Stimulated activated CD8-positive, alpha-beta memory T cell treated with anti-CD3 and anti-CD28 coated beads, Interleukin-4, amount 100 ng/mL, for 1 hour (primary cell): ENCODE measurements at places on chromosomes 1 and 21.

DNA sequence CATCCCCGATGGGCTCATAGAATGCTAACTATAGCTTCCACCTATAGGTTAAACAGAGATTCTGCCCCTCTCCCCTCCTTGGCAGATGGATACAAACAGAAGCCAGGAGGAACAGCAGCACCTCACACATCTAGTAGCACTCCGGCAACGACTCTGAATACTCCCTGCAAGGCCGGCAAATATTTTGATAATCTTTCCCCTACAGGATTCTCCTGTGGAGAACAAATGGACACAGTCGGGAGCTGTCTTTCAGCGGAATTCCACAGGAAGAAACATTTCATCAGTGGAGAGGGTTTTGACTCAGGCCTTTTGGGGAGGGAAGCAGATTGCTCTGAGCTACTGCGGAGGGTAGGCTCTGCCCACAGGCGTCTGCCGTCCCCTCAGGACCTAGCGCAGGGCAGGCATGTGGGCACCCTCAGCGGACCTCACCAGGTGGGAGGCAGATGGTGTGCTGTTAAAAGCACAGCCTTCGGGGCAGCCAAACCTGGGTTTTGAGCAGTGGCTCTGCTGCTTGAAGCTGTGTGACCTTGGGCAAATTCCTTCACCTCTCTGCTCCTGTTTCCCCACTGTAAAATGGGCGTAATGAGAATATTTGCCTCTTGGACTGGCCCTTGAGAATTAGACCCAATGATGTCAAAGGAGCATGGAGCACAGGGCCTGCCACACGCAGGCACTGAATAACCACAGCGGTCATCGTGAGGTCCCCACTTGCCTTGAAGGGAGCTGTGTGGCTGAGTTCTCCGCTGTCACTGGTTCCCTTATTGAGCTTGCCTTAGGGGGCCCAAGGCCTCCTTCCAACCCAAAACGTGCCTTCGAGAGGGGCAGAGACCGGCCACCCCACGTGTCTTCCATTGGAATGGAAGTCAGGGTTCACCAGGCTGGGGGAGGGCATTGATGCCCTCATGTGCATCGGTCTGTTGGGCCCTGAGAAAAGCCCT, 19.2 kb upstream of the BCAR3 start:
- DNase-seq, result no peak

GRCh38 chr1:162560303-162561036, 1.1 kb upstream of the UAP1 start:
- no peak for DNase-seq

GRCh38 chr1:64392109-64392508, 77.8 kb upstream of the CACHD1 start:
- DNase-seq, result no peak

DNA sequence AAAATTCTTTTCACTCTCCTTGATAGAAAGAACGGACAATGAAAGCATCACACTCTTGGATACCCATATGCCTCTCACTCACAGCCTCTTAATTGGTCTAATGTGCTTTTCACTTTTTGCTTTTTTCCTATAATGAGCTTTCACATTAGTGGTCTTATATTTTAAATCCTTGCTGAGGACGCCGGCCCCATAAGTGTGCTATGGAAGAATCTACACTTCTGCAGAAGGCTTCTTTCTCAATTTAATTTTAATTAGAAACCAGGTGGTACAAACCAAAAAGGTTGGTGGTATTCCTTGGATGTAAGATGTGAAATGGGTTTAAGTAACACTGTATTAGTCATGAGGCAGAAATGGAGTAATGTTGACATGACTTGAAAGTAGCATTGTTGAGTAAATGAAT, 190.6 kb upstream of the NFIA start:
- DNase-seq, result no peak

DNA sequence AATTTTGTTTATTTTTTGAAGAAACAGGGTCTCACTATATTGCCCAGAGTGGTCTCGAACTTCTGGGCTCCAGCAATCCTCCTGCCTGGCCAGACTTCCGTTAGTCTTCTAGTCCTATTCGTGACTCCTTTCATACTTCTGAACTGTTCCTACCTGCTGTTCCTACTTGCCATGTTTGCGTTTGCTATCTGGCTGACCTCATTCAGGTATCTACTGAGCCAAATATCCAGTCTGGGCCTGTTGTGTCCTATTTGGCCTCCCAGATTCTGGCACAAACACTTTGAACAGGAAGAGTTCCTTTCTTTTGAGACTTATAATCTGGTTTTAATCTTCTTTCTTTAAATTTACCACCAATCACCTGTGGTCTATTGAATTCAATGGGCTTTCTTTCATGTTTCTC, 6.9 kb upstream of the NR1I3 start:
- no peak for DNase-seq

DNA sequence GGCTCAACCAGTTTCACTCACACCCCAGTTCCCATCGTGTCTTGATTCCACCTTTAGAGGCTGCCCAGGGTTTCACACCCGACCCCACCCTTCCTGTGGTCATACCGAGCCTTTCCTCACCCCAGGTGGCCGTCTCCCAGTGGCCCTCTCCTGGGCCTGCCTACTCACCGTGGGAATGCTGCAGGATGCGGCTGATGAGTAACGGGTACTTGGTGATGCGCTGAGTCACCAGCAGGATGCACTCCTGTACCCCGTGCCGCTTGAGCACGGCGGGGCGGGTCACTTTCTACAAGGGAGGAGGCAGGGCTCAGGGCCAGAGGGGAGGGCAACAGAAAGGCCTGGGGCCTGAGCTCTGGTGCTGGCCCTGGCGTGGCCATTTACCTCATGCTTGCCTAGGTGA, 16.4 kb downstream of the ARHGEF2 start:
- no peak for DNase-seq

- DNase-seq, result no peak
Measured at GRCh38 chr21:19553919-19554615, 1150.5 kb upstream of the TMPRSS15 start.

DNA sequence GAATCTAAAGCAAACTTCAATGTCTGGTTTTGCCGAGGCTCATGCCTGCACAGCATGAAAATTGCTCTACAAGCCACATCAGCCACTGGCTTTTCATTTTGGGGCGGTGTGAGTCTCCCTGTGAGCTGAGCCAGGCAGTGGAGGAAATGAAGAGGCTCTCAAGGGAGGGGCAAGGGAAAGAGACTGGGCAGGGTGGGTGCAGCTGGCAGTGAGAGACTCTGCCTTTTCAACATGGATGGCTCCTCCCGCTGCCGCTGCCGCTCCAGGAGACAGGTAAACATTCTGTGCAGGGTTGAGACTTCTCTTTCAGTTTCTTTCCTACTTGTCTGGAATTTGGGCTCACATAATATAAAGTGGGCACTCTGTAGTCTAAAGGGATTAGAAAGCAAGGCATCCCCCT, 11.3 kb upstream of the CTSE start:
- DNase-seq, result no peak

- no peak for DNase-seq
Measured at GRCh38 chr1:51753969-51754368, 124.6 kb downstream of the NRDC start.

DNA sequence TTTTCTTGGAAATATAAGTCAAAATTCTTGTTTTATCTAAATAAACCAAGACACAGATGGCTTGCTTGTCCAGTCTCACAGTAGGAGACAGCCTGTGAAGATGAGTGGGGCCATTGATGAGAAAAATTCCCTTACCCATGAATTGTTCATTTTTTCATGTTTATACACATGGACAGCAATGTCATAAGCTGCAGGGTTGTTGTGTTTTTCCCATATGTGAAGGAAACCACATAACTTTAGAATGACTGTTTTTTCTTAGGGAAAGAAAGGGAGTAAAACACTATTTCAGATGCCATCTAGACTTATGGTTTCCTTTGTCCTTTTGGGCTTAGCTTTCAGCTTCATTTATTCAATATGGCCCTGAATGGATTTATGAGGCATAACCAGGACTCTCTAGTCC, 622.5 kb upstream of the NR5A2 start:
- DNase-seq, result no peak

GRCh38 chr21:45178971-45179370, 104.6 kb downstream of the ADARB1 start:
- DNase-seq, result no peak

DNA sequence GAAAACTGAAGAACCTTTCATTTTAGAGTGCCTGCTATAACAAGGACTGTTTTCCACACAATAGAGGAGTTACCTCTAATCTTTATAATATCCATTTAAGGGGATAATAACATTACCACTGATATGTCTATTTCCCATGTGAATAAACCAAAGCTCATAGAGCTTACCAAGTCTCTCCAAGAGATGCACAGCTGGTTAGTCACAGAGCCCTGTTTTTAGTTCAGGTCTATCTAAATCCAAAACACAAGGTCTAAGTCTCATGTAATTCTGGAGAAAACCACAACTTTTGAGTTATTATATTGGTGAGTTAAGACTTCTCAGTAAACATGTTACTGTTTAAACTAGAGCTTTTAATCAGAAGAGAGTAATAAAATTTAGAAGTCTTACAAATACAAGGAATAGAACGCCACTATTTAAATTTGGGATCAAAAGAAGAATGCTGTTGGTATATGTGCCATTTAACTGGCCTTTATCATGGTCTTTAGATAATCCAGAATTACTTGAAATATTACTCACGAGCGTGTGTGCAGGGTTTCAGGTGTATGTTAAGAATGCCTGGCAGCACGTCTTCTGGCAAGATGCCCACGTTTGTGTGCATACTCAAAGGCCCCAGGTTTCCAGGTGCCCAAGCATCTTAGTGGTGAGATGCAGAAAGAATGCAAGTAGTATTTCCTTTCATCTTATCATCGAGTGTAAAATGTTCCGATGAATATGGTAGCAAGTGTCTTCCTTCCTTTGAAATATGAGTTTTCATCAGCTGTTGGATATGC, 190.6 kb downstream of the FMN2 start:
- DNase-seq, result no peak

GRCh38 chr1:178864326-178864725, 6.6 kb downstream of the ANGPTL1 start:
- DNase-seq, result no peak

DNA sequence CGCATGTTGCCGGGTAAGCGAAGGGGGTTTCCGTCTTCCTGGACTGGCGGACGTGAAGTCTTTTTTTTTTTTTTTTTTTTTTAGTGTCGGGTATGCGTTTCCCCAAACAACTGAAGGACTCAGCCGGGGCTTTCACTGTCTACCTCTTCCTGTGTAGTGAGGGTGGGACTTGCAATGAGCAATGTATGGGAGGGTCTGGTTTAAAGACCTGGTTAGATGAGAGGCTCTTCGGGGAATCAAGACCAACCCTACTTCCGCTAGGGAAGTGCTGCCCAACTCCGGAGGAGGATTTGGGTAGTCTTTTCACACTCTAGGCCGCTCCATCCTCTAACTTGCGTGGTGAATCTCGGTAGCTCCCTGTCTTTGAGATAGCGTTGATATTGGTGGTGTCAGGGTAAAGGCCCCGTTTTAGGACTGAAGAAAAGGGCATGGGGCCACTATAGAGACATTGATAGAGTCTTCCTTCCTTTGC, 754 bp downstream of the PRRC2C start:
- peak; percentile 57 for DNase-seq

DNA sequence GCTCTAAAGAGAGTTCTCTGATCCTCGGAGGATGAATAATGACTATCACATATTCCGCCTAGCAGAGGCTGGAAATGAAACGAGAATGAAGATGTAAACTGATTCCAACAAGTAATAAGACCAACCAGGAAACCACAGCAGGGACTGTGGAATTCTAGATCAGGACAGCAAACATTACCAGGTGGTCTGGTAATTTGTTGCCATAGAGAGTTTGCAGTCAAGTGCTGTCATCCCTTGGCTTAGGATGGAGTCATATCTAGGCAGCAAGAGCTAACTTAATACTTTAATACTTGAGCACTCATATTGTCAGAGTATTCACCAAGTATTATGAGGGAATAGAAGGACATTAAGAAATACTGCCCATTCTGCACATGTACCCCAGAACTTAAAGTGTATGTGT, 45.1 kb upstream of the MUTYH start:
- DNase-seq, result no peak

GRCh38 chr1:71788113-71788512, 494.2 kb downstream of the NEGR1 start:
- DNase-seq, result no peak

- DNase-seq, result no peak
Measured at GRCh38 chr1:51320967-51321923, 9.1 kb downstream of the TTC39A start.

DNA sequence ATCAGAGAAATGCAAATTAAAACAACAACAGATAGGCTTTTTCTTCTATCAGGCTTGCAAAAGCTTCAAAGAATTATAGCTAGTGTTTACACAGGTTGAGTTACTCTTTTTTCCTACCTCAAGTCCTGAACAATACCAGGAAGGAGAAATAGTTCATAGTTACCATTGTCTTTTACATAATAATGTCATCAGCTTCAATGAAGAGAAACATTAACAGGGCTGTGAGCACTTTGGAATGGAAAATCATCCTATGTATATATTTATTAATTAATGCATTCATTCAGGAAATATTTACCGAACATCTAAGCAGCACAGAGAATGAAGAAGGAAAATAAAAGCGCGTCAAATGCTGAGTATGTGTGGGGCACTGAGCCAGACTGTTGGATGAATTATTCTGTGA, 197.3 kb downstream of the ZBTB18 start:
- no peak for DNase-seq

DNA sequence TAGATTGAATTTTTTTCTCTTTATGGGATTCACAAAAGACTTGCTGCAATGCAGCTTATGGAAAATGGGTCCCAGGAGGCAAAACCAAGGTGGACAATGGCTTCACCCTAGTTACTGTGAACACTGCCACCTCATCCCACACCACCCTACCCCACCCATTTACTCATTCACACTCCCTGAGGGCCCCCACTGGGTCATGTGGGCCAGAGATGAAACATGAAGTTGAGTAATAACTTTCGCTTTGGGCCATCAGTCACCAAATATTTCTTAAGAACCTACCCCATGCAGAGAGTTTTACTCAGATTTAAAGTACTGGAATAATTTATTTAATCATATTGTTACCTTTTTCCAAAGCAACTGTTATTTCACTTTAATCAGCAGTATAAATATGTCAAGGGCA, 191.8 kb downstream of the TPR start:
- no peak for DNase-seq

- DNase-seq, result no peak
Measured at GRCh38 chr1:208595745-208596144, 351.6 kb upstream of the PLXNA2 start.

- no peak for DNase-seq
Measured at GRCh38 chr1:64912191-64912590, 54.2 kb downstream of the JAK1 start.

- no peak for DNase-seq
Measured at GRCh38 chr1:204834752-204835151, 35.9 kb upstream of the NFASC start.

GRCh38 chr1:14713077-14713476, 114.6 kb downstream of the KAZN start:
- no peak for DNase-seq

- DNase-seq, result no peak
Measured at GRCh38 chr1:163170975-163171676, 31.6 kb downstream of the RGS5 start.

GRCh38 chr21:21481239-21481638, 483.0 kb downstream of the NCAM2 start:
- DNase-seq, result no peak
